ENCODE measurements at places on chromosomes 3 and 15. TPM values are rescaled to one million over a fixed set of nuclear protein-coding genes. Genes with fewer than 3 reads are reported as not detected.

The TM4SF18 gene
- 12.3 TPM for total RNA-seq

The FAM81A gene
- total RNA-seq = 0.35 TPM

The CACNA2D3 gene
- 0.48 TPM for total RNA-seq

The STARD9 gene
- total RNA-seq = 17.0 TPM
